ENCODE measurements at places on chromosomes 2 and 18.
A peak's percentile ranks its signal among the peaks of the same experiment; 100 is the strongest.

- DNase-seq, result no peak
Measured at GRCh38 chr2:43227830-43228281, 1.4 kb upstream of the ZFP36L2 start.

- no peak for DNase-seq
Measured at GRCh38 chr2:24643051-24643450, 150.1 kb downstream of the PTRHD1 start.

DNA sequence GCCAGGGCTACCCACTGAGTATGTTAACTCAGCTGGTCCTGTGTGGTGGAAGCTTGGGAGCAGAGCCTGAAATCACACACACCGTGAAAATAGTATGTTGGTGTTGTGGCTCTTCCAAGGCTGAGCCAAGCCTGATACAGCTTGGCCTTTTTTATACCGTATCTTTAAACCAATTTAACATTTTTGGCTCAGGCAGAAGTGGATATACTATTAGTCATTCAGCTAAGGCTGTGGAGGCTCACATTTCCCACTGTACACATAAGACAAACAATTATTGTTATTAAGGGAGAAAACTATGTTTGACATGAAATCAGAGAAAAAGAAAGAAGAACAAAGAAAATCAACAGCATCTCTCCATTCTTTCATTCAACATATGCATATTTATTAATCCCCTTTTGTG lies 159.0 kb downstream of the BCL11A start:
- no peak for DNase-seq

- no peak for DNase-seq
Measured at GRCh38 chr2:103977668-103978067, 876.2 kb upstream of the POU3F3 start.

DNA sequence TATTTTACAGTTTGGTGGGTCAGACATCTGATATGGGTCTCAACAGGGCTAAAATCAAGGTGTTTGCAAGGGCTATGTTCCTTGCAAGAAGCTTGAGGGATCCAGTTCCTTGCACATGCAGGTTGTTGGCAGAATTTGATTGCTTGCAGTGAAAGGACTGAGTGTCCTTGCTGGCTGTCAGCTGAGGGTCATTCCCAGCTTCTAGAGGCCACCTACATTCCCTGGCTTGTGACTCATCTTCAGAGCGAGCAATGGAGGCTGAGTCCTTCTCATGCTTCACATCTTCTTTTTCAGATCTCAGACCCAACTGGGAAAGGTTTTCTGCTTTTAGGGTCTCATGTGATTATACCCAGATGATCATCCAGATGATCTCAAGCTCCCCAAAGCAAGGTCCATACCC lies 12.4 kb downstream of the MEX3C start:
- DNase-seq, result no peak

DNA sequence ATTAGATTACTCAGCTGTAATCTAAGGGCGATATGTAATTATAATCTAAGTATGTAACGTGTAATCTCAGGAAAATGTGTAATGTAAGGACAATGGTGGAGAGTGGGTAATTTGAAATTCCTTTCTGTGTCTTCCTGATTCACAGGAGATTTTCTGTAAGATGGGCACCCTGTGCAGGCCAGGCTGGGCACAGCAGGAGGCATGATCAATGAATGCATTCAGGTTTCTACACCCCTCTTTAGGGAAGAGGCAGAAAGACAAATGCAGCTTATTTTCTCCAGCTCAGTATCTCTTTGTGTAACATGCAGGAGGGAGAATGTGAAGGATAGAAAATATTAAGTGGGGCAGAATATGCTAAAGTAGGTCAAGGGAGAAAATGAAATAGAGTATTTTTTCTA lies 320.1 kb downstream of the PIK3C3 start:
- no peak for DNase-seq

GRCh38 chr2:8514796-8515758 lies 166.8 kb upstream of the ID2 start:
- DNase-seq, result peak; percentile 9

GRCh38 chr2:56348392-56349210 lies 164.8 kb downstream of the CCDC85A start:
- no peak for DNase-seq

GRCh38 chr2:241898463-241899270 lies 29.1 kb downstream of the RTP5 start:
- no peak for DNase-seq

DNA sequence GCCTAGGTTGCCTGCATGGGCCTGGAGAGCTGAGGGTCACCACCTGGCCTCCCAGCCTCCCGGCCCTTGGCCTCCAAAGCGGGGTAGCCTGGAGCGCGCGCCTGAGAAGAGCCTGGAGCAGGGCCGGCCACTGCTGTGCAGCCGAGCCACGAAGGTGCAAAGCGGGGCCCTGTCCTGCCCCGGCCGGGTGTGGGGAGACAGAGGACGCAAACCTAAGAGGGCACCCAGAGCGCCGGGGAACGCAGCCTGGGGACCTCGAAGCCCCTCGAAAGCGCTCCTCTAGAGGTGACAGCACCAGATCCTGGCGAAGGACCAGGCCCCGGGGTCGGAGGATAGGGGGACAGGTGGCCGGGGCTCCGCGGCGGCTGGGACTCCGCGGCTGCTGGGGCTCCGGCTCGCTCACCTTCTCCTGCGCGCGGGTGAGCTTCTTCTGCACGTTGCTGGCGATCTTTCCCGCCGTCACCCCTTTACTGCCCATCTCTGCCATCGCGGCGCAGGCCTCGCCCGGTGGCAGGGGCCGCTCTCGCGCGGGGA lies 430 bp downstream of the BIN1 start:
- DNase-seq, result no peak

GRCh38 chr2:212173756-212174510 lies 364.7 kb downstream of the ERBB4 start:
- no peak for DNase-seq
